ENCODE measurements at places on chromosomes 11 and 22.

DNA sequence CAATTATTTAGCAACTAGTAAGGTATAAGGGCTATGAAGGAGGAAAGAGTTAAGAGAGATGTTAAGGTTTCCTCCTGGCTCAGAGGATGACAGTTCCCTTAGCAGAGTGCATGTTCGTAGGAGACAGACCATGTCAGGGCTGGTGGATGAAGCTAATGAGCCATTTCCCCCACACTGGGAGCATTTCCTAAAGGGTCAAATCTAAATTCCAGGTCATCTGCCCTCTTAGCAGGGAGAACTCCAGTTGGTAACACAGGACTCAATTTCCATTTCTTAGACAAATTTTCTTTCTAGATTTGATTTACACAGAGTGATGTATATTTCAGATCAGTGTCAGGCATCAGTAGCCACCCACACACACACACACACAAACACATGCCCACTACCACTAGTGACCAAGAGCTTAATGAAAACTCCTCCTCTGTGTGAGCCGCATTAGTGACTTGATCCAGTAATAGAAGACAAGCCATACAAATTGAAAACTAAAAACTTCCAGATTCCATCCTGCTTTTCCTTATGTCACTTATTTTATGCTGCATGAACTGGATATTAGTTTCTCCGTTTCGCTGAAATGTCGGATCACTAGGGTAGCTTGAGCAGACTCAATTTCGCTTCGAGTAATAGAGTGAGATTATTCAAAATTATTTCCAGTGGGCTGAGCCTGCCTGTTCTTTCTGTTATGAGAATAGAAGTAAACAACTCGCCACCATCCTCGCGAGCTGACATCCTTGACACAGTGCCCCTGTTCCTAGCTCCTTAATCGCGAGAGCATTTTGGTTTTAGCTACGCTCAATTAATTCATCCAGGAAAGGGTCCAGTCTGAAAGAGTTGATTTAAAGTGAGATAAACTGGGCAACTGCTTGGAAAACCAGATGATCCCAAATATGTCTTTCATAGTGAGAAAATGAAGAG, 582.6 kb downstream of the SOX6 start:
- DNase-seq: no peak

GRCh38 chr22:45812910-45813309, 141.3 kb downstream of the ATXN10 start:
- no peak for DNase-seq

- DNase-seq: no peak
Observed at GRCh38 chr11:95501761-95502266, 270.8 kb upstream of the SESN3 start.

GRCh38 chr11:18798799-18799469, 7.3 kb upstream of the PTPN5 start:
- no peak for DNase-seq

DNA sequence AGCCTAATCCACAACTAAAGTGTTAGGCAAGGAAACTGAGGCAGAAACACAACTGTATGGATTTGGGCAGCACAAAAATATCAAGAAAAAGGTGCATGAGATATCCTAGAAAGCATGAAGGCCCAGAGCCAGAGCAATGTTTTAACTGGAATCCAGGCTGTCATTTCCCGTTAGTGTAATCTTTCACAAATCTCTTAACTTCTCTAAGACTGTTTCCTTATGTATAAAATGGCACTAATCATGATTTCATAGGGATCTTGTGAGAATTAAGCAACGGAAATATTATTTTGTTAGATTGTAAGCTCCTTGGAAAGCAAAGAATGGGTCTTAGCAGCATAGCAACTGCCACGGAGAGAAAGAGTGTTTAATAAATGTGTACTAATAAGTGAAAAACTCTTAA, 14.7 kb upstream of the SYTL2 start:
- no peak for DNase-seq

DNA sequence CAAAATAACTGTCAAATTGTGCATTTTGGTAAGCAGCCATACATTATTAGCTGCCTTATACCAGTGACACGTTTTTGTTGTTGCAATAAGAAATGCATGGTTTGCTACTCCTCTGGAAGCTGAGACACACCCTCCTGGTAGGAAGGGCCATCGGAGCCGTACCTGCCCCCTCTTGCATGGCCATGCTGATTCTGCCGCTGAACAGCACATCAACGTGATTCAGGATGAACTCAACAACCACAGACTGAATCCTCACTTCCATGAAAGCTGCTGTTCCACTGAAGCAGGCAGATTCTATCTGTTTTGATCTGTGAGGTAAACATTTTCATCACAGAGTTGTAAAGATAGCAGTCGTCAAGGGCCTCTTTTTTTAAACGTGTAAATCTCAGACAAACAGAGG, 38.6 kb upstream of the TP53AIP1 start:
- no peak for DNase-seq

DNA sequence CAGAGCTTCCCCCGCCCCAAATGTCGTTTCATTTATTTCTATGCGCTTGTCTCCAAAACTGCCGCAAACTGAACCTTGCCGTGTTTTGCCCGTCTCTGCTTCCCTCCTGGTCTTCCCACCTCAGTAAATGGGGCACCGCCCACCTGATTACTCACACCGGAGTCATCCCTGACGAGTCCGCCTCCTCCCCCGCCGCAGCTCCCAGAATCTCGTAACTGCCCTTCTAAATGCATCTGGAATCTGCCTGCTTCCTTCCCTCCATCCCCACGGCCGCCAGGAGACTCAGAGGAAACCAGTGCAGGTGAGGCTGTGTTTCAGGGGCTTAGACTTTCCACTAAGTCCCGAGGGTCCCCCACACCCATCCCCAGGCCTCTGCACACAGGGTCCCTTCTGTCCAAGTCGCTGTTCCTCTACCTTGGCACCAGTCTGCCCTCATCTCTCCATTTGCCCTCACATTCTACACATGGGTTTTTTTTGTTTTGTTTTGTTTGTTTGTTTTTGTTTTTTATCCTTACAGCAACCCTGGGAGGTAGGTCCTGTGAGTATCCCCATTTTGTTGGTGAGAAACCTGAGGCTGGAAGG, 62.6 kb upstream of the PHF21B start:
- DNase-seq: no peak

DNA sequence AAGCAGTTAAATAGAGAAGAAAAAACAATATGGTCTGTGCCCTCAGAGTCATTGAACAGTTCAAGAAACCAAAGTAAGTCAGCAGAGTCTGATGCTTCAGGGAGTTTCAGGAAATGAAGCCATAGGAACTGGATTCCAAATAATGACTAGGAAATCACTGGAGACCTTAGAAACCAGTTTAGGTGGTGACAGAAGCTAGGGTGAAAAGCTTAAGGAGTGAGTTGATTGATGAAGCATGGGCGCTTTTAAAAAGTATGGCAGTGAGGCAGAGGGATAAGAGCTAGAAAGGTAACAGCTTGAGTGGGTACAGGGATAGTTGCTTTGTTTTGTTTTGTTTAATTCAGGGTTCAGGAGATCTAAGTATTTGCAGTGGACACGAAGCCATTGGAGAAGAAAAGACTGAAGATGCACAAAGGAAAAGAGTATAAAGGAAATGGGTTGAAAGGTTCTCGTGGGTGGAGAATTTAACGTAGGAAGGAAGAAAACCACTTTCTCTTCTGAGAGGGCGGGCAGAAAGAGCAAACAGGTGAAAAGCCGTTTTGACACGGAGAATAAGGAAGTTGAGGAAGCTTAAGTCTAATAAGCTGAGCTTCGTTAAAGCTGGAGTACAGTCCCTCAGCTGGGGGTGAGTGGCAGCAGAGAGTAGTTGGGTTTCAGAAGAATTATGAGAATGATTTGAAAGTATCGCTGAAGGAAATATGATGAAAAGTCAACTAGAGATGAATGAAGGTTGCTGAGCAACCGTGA, 14.8 kb downstream of the SGSM3 start:
- peak; percentile 61 for DNase-seq

GRCh38 chr11:124415356-124415923, 9.2 kb downstream of the OR8B4 start:
- DNase-seq: peak; percentile 24

- no peak for DNase-seq
Observed at GRCh38 chr11:61392981-61393595, 701 bp downstream of the TMEM216 start.

DNA sequence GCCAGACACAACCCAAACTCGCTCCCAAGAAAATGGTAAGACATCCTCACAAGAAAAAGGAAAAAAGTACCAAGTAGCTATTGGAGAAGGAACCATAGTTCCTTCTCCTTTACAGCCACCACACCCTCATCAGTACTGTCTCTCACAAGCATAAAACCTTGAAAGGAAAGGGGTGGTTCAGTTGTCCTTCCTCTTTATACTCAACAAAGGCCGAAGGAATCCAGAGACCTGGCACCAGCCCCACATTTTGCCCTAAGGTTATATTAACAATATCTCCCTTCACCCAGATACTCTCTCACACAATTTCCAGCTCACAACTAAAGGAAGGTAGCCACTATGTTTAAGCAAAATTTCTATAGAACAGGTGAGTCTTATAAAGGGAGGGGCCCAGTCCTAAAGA, 8.5 kb downstream of the FHIP1B start:
- peak; percentile 69 for DNase-seq

DNA sequence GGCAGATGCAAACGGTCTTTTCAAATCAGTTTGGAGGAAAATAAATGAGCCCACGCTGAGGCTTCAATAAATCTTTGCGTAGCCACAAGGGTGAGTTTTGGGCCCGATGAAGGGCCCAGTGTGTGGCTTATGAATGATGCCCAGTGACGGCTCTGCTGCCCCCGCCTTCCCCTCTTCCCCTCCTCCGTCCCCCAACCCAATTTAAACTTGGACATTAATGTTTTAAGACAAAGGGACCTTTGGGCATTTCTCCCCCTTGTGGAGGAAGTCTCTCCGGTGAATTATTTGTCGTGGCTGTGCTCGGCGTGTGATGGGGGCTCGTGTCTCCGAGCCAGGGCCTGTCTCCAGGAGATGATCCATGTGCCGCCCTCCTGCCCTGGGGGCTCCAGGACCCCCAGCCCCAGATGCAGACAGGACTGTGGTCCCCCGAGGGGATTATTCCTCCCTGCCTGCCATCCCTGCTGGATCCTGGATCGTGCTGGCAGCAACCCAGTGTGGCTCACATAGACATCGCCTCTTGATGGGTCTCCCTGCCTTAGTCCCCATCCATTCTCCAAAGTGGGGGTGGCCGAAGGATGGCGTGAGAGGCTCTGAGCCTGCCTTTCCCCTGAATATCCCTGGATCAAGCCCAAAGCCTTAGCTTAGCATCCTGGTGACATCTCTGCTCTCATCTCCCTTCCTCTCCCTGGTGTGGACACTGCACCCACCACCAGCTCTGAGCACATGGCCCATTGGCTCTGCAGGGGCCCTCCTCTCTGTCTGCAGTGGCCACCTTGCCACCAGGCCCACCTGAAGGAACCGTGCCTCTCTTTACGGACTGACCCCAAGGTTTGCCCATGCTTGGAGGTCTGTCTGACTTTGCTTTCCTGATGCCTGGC, 56.4 kb downstream of the SMIM38 start:
- no peak for DNase-seq

DNA sequence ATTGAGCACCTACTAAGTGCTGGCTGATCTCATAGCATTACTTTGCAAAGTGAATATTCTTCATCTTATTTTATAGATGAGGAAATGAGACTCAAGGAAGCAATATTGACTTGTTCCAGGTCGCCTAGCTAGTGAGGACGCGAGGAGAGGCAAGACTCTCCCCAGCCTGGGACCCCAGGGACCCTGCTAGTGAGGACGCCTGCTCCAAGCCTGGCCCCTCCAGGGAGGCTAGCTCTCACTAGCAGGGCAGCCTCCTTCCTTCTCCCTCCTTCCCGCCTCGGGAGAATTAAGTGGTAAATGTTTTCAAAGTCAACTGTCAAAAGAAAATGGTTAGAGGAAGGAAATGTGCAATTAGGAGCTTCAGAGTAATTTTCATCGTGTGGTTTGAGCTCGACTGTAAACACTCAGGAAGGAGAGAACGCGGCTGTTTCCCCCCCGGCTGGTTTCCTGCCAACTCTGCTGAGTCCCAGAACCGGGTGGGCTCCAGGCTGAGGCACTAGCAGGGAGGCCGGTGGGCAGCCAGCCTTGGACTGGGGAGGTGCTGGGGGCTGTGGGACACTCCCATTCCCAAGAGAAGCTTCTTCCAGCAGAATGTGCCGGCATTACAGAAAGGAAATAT, 17.9 kb downstream of the MYEOV start:
- DNase-seq: peak; percentile 84

DNA sequence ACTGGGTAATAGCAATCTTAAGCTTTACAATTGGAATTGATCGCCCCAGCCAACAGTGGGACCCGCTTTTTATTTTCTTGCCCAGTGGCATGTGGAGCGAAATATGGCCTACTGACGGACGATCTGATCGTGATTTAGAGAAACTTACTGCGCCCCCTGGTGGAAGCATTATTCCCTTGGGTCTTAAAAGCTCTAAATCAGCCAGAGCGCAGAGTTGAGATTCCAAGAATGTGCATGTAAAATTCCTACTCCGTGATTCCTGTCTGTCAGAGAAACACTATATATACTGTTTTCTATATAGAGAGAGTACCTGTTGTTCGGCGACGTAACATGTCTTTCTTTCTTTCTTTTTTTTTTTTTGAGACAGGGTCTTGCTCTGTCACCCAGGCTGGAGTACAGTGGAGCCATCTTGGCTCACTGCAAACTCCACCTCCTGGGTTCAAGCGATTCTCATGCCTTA, 3.7 kb upstream of the DPF2 start:
- peak; percentile 83 for DNase-seq

- no peak for DNase-seq
Observed at GRCh38 chr11:121644187-121644512, 191.4 kb upstream of the SORL1-AS1 start.

GRCh38 chr11:19805827-19806226, 93.2 kb downstream of the NAV2 start:
- DNase-seq: no peak

DNA sequence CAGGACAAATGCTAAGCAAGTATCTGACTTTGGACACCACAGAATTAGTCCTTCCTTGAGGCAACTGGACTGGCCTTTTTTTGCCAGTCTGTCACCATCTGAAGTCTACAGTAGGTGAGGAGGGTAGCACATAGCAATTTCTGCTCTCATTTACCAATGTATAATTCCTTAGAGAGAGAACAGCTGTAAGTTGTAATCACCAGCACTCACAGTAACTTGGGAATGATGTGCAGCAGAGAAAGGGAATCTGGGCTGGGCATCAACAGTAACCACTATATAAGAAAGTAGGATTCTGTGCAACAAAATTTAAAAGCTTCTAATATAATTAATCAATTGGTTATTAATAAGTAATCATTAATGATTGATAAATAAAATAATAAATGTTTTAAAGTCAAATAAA, 86.3 kb upstream of the FAT3 start:
- DNase-seq: no peak
